ENCODE measurements at places on chromosomes 16 and 17.

GRCh38 chr16:69937465-69937951 lies 13.6 kb upstream of the CLEC18A start:
- DNase-seq = no peak

DNA sequence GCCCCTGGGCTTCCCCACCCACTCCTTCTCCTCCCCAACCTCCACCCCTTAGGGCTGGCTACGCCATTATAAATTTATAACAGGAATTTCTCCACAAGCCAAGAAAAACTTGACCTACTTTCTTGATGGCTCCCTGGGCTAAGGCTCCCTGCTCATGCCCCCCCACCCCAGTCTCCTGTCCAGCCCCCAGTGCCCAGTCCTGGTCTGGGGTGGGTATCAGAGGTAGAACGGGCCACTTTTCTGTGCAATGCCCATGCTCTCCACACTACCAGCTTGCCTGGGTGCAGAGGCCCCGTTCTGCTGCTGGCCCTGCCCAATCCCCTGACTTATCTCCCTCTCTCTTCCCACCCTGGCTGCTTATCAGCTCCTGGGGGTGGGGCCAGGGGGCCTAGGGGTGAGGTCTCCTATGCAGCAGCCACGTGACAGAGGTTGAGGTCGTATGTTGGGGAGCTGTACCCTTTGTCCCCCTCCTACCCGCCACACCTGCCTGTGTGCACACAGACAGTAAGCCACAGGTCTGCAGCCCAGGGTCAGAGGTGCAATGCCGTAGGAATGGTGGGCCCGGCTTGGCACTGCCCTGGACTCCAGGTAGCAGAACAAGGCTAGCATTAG lies 10.1 kb downstream of the THRA start:
- no peak for DNase-seq

DNA sequence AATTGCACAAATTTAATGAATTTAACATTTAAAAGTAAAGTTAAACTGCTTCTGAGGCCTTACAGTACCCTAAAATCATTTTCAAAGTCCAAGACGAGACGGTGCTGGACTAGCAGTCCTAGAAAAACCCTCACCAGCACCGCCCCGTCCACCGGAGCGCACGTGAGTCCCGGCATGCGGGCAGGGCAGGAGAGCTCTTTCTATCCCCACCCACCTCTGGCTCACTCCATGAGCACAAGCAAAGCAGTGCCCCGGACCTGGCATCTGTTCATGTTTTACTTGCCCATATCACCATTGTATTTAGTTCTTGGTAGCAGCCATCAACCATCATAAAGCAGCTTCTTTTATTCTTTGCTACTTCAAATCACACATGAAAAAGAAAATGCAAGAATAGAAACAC lies 41.7 kb downstream of the ANKRD11 start:
- DNase-seq = no peak

- no peak for DNase-seq
Observed at GRCh38 chr16:84421081-84421937, 53.0 kb downstream of the ATP2C2 start.

GRCh38 chr17:32831627-32832243 lies 45.2 kb downstream of the MYO1D start:
- no peak for DNase-seq

DNA sequence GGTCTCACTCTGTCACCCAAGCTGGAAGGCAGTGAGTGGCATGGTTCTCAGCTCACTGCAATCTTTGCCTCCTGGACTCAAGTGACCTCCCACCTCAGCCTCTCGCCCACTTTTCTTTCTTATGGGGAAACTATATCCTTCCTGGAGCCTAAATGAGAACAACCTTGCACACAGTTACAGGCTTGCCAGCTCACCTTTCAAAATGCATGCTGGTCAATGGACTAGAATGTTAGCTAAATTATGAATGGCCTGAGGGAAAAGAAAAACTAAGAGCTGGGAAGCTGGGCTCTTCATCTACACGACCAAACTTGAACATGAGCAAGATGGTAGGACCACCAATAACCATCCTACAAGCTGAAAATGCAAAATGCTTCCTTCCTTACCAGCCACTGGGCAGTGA lies 10.6 kb upstream of the LHX1 start:
- no peak for DNase-seq

DNA sequence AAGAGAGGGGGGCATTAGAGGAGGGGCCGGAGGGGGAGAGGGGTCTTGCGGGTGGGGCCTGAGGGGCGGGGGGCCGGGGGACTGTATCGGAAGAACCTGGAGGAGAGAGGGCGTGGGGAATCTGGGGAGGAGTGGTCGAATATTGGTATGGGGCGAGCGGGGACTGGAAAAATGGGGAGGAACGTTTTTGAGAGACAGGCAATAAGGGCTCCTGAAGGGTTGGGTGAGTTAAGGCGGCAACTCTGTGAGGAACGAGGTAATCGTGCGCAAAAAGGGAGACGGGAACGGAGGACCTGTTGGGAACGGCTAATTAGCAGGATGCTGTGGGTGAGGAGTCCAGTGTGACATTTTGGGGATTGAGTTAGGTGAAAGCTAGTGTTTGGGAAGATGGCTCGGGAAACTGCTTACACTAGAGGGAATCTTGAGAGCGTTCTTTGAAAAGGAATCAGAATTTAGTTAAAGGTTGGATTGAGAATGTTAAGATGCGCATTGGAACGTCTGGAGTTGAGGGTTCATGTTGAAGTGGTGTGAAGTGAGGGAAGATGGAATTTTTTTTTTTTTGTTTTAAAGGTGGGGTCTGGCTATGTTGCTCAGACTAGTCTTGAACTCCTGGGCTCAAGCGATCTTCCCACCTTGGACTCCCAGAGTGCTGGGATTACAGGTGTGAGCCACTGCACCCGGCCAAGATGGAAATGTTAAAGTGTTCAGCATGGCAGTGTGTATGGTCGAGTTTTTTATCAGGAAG lies 662 bp downstream of the WIPF2 start:
- peak; percentile 44 for DNase-seq

DNA sequence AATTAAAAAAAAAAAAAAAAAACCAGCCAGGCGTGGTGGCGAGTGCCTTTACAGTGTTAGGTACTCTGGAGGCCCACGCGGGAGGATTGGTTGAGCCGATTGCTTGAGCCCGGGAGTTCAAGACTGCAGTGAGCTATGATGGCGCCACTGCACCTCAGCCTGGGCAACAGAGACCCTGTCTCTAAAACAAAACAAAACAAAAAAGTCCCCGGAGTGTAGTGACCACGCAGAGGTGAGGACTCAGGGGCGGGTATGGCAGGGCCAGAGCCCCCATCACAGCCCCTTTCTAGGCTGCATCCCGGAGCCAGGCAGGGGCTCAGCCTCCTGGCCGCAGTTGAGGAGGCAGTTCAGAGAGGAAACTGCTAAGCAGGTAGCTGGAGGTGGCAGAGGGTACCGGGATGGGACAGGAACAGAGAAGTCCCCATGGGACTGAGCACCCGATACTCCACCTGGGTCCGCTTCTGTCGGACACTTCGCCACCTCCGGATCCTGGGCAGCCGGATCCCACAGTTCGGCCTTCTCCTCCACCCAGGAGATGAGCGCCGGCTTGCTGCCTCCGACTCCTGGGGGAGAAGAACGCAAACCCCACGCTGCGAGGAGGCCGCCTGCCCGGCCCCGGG lies 800 bp downstream of the ZNF747 start:
- DNase-seq = peak; percentile 20

GRCh38 chr17:3770466-3770865 lies 30.5 kb downstream of the ITGAE start:
- peak; percentile 46 for DNase-seq

- no peak for DNase-seq
Observed at GRCh38 chr17:73663614-73664013, 19.4 kb upstream of the SDK2 start.

DNA sequence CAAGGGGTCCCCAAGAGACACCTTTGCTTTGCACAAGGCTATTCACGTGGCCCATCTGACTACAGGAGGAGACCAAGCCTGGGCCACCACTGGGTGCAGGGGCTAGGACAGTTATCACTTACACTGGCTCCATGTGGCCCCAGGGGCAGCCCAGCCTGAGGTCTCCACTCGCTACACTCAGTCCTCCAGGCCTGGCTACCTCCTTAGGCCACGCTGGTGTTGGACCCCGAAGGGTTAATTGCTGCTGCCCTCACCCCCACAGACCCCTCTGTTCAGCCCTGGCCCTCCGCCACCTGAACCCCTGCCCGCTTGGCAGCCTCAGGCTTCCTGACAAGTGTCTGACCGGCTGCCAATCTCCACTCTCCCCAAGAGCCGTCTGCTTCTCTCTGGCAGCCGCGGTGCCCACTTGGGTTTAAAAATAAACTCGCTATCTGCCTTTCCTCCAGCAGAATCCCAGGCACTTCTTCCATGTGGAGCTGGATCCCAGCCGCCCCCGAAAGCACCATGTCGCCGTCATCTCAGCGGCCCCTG lies 27.8 kb downstream of the ADAM11 start:
- no peak for DNase-seq

GRCh38 chr16:51153577-51154031 lies 2.5 kb upstream of the SALL1 start:
- DNase-seq = no peak

- no peak for DNase-seq
Observed at GRCh38 chr17:56274491-56274890, 121.2 kb downstream of the ANKFN1 start.

GRCh38 chr16:73275024-73275423 lies 227.1 kb upstream of the ZFHX3 start:
- DNase-seq = no peak

DNA sequence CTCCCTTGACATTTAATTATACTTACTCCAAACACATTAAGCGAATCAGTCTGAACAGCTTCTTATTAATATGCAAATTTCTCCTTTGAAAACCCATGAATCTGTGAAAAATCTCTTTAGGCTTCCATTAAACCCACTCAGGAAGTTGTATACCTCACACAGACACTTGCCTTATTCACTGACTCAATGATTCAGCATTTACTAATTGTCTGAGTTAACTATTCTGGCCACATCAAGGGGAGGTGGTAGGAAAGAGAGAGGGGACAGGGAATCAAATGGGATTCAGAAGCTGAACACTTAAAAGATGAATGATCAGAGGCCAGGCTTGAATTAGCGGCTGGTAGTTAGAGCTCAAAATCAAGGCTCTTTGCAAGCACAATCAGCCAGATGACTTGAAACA lies 70.0 kb downstream of the HS3ST3A1 start:
- no peak for DNase-seq

- no peak for DNase-seq
Observed at GRCh38 chr17:33390479-33391176, 97.5 kb upstream of the ASIC2 start.

DNA sequence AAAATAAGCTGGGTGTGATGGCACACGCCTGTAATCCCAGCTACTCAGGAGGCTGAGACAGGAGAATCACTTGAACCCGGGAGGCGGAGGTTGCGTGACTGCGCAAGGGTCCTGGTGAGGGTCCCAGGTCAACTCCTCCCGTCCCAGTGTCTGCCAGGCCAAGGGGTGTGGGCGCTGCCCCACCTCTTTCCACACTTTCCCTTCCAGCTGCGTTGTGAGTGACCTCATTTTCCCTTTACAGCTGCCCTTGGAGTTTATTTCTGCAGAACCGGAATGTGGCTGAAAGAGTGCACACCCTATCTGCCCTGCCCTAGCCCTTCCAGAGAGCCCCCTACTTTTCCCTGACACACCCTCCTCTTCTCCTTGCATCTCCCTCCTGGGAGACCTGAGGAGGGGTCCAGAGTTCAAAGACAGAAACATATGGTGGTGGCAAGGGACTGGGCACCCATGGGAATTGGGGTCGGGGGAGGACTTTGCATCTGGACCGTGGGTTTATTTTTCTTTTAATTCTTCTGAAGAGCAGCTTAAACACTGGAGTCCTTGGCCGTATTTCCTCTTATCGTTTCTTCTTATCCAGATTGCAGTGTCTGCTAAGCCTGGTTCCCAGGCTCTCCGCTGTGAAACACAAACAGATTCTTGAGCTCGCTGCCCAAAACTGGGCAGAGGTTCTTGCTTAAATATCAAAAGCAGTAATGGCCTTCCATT lies 20.9 kb downstream of the MRC2 start:
- DNase-seq = no peak

DNA sequence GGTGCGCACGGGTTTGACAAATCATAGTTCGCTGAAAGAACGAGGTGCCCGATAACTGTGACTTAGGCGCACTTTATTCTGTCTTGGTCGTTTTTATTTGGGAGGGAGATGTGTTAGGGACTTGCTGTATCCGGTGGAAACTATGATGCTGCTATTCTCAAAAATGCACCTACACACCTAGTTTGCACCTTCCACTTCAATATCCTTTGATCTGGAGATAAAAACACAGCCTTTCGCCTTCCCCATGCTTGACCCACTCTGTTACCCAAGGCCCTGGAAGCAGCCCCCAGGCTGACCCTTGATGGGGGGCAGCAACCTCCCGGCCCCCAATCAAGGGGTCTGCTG lies 15.0 kb upstream of the FOXF1 start:
- DNase-seq = no peak

- no peak for DNase-seq
Observed at GRCh38 chr17:70278844-70279462, 109.6 kb downstream of the KCNJ2 start.

- peak; percentile 95 for DNase-seq
Observed at GRCh38 chr17:32349854-32350665, at the start of gene ZNF207. ZNF207 (plus strand) TSS chr17:32350157; CDS start chr17:32350286, 129 bp downstream.

DNA sequence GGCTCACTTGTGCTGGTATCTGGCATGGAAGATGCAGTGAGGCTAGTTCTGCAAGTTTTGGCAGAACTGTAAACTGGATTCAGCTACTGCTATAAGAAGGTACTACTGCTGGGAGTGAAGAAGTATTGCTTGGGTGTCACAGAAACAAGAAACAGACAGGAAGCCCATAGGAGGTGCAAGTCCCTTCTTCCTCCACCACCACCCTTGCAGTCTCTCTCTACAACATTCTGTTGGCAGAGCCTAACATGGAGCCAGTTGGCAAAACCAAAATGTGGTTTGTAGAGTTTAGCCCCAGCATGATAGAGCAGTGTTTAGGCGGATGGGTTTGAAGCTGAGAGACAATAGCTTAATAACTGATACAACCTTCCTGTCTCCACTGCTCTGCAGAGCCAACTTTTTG lies 72.6 kb downstream of the NLK start:
- no peak for DNase-seq

- DNase-seq = no peak
Observed at GRCh38 chr17:75594499-75595283, 7.1 kb downstream of the MYO15B start.

DNA sequence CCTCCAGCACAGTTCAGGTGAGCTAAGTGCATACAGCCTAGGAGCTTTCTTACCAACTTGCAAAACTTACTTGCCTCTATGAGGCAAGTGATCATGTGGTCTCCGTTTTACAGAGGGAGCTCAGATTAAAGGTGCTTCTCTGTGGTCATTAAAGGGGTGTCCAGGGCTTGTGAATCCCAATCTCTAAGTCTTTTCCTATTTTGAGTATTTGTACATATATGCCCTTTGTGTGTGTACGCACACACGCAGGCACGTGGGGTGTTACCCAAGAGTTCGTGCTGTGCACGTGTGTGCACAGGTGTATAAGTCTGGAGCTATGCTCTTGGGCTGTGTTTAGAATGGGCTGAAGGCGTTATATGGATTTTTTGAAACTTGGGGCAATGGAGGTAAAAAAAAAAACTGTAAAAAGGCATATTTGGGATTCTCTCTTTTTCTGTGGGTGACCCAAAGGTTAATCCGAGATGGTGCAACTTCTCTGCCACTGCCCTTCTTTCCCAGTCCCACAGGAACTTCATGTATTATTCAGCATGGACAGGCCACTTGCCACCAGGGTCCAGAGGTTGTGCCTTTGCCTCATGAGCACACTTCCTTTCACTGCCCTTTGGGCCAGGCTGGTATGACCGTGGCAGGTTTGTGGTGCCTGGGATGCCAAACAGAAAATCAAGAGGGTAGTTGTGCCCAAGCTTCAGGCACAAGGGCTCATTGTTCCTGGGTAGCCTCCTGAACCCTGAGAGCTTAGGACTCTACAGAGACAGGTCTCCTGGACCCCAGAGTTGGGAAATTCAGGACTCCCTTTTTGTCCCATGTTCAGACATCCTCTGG lies 1.5 kb downstream of the ABCC3 start:
- DNase-seq = no peak

GRCh38 chr16:17235147-17235815 lies 235.5 kb downstream of the XYLT1 start:
- DNase-seq = no peak
